ENCODE measurements at places on chromosomes 12 and 14.

DNA sequence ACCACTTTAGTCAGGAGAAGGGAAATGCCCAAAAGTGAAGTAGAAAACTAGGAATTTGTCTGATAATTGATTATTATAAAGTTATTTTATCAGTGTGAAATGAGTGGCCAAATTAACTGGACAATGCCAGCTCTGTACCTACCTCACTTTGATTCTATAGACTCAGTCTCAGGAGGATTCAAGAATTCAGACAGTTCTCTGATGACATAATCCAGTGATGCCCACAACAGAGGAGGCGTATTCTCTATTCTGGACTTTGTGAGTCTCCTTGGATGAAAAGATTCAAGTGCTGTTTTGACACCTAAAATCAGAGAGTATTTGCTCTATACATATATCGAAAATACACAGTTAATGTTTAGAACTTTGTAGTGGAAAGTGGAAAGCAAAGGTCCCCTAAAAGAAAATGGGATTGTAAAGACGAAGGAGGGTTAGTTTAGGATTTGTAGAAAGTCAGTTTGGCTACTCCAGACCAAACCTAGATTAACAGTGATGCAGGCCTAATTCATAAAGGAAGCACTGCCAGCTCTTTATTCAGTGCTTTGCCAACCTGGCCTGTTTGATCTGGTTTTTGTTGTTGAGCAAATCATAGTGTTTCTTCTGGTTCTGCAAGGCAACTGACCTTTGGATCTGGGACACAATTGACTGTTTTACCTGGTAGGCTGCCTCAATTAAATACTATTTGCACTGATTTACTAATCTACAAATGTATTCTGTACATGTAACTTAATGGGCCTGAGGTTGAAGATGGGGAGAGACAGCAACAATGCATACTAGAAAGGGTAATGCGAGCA lies 67.4 kb downstream of the DAD1 start:
- DNase-seq = no peak

GRCh38 chr12:83149987-83150386 lies 463.3 kb downstream of the TMTC2 start:
- no peak for DNase-seq

DNA sequence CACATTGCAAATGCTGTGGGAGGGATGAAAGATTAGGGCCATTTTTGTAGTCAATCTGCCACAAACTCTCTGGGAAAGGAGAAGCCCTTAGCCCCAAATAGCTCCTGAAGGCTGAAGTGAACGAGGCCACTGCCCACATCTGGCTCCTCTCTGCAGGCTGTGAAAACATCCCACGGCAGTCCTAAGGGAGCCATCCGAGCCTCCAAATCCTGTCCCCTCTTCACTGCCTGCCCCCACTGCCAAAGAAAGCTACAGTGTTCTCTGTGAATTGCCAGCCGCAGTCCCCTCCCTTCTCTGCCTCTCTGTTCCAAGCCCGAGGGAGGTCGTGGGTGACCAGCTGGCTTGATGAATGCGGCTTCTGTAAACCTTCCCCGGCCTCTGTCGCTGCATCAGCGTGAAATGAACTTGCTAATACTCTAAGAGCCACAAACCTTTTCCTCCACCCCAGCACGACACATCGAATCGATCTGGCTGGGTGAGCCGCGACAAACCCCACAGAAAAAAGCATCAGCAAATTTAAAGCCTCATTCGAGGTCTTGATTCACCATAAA lies 180.7 kb upstream of the NRXN3 start:
- DNase-seq = no peak

GRCh38 chr12:4910502-4911315 lies 1.0 kb downstream of the KCNA1 start:
- no peak for DNase-seq

DNA sequence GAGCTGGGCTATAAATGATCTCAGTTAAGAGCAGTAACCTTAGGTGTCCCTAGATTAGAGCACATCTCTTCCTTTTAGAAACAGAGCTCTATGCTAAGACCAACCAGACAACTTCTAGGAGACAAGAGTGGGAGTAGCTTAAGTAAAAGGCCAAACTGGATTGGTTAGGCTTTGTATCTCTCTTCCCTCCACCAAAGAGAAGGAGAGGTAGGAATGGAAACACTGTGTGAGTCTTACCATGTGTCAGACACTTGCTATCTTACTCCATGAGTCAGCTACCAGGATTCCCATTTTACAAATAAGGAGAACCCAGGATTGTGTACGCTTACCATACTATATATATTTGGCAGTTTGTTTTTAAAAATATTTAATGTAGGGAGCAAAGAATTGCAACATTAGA lies 122.9 kb downstream of the PAX9 start:
- no peak for DNase-seq

DNA sequence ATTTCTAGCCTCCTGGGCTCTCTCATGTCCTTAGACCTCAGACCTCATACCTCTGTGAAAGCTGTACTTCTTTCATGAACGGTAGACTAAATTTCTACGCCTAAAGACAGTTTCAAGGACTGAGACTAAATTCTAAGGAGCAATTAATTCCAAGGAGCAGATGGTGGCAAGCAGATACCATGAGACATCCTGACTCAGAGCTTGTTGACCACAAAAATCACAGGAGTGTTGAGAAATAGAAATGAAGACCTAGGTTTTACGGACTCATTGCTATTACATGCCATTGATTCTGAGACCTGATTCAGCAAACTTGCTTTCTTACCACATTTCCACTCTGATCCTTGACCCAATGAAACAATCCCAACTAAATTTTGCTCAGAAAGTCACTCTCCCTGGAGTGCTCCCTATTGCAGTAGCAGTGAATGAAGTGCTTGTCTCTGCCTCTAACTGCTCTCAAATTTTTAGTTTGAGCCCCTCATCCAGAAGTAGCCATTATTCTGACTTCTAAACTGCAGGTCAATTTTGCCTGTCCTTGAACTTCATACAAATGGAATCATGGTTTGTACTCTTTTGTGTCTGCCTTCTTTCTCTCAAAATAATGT lies 52.0 kb downstream of the PEX5 start:
- no peak for DNase-seq

- DNase-seq = no peak
Measured at GRCh38 chr14:77088219-77088618, 9.8 kb upstream of the CIPC start.

- DNase-seq = no peak
Measured at GRCh38 chr12:124824195-124824594, 39.5 kb downstream of the SCARB1 start.

DNA sequence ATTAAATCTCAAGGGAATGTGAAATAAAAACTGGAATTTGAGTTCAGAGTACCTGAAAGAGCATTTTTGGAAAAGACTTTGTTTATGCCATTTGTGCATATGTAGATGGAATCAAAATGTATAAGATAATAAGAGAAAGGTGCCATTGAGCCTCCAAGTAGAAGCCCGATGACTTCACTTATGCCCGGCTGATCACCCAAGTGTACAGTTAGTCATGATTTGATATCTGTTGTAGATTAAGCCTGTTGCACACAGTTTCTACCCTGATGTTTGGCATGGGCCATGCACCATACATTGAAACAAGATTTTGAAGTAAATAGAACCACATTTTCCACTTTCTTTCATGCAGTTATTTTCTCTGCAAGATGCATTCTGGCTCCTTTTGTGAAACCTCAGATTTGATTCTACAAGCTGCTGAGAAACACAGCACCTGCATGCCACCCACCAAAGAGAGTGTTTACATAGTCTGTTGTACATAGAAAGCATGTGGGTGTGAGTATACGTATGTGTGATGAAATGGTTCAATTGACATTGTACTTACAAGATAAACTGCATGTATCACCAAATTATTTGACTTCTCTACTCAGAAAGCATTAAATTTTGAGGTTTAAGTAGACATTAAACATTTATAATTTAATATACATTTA lies 772.5 kb downstream of the DIO2 start:
- DNase-seq = no peak

DNA sequence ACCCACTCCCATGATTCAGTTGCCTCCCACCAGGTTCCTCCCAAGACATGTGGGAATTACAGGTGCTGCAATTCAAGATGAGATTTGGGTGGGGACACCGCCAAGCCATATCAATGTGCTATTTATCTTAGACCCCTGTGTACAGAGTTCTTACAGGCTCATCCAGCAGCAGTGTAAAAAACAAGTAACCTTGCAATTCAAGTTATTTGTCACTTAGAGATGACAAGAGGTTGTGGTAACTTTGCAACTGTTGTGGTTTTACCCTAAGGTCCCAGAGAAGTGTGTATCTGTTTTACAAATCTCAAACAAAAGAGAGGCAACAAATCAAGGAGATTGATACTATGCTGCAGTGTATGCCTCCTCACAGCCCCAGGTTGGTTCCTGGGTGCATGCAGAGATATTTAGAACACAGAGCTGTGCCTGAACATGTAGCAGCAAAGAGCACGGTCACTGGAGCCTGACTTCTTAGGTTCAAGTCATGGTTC lies 11.5 kb upstream of the HELB start:
- DNase-seq = no peak

- no peak for DNase-seq
Measured at GRCh38 chr14:103593577-103593976, 30.8 kb downstream of the COA8 start.

GRCh38 chr14:68685419-68686204 lies 107.3 kb downstream of the ZFP36L1 start:
- DNase-seq = peak; percentile 50

GRCh38 chr14:65465584-65465983 lies 53.1 kb downstream of the FUT8 start:
- DNase-seq = no peak

GRCh38 chr12:24591715-24592440 lies 357.0 kb downstream of the BCAT1 start:
- no peak for DNase-seq

- no peak for DNase-seq
Measured at GRCh38 chr12:3493043-3493858, 2.2 kb downstream of the PRMT8 start.

DNA sequence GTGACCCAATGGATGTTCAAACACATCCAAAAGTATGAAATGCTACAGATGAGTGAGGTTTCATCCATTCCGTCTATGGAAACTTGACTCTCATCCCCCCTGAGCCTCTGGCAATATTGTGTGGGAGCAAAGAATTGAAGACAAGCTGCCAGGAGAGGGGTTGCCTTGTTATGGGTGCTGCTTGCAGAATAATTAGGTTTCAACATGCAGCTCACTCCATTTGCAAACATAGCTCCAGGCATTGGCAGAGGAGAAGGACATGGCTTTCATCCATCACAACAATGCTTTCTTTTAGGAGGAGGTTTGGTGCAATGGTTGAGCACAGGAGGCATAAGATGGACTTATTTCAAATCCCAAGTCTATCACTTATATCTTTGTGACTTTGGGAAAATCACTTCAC lies 220.7 kb upstream of the SRRM4 start:
- no peak for DNase-seq

DNA sequence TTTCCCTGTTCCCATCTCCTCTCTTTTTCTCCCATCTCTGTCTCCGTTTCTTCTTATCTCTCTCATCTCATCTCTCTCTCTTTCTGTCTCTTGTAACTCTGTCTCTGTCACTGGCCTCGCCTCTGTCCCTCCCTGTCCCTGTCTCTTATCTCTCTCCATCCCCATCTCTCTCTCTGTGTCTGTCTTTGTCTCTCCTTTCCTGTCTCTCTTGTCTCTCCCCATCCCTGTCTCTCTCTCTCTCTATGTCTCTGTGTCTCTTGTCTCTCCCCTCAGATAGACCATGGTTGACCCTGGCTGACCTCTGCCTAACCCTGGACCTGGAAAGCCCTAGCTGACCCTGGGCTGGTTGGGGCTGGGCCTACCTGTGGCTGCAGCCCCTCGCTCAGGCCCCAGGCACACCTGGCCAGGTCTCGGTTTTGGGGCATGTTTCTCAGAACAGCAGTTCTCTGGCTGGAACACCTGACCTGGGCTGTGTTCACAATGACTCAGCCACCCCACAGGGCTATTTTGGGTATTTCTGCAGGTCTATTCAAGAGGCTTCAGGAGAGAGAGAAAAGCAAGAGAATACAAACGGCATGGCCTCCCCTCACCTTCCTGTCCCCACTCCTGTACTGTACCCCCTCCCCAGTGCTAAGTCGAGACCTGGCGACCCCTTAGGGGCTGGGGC lies 174.4 kb downstream of the TMEM121 start:
- no peak for DNase-seq

- no peak for DNase-seq
Measured at GRCh38 chr12:53599579-53599978, 26.6 kb downstream of the ATF7 start.

GRCh38 chr12:83145325-83145840 lies 458.7 kb downstream of the TMTC2 start:
- DNase-seq = no peak

GRCh38 chr12:29733060-29733459 lies 50.7 kb downstream of the TMTC1 start:
- DNase-seq = no peak

- no peak for DNase-seq
Measured at GRCh38 chr12:123101526-123101925, 49.4 kb downstream of the PITPNM2 start.

- no peak for DNase-seq
Measured at GRCh38 chr14:104664107-104664506, 25.3 kb upstream of the INF2 start.

GRCh38 chr12:23084236-23084995 lies 459.4 kb downstream of the ETNK1 start:
- no peak for DNase-seq

DNA sequence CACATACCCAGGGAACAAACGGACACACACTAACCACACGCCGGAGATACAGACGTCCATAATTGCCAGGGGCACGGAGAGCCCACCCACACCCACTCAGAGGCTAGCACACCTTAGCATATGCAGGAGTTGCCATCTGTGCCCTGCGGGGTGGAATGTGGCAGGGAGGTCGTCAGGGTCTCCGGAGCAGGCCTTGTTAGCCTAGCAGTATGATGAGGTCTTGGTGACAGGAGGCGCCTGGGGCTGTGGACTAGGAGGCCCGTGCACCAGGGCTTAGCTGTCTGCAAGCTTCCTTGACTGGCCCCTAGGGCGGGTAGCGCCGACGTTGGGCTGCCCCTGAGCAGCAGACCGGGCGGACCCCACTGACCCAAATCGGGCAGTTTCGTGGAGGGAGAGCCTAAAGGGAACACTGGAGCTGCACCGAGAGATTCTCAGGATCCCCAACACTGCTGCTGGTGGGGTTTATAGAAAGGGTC lies 10.0 kb downstream of the STAC3 start:
- no peak for DNase-seq

DNA sequence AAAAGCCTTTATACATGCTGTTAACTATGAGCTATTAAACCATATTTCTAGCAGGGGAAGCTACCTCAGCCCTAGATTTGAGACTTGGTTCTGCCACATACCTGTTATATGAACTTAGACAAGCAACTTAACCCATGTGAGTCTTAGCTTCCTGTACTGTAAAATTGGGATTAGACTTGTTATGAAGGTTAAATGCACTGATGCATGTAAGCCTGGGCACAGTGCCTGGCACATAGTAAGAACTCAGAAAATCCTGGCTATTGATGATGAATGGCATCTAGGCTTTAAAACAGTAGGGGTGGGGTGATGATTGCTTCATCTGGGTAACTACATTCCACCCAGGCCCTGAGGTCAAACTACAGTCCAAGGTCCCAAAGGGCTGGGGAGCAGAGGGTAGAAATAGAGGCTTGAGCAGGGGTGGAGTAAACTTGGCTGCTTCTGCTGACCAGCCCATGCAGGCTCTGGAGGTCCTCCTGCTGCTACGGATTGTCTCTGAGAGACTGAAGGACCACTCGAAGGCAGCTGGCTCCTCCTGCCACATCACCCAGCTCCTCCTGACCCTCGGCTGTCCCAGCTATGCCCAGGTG lies 11.3 kb downstream of the ESPL1 start:
- no peak for DNase-seq
